PC-9 (cell line): ENCODE measurements at places on chromosomes 5 and 9. TPM values are rescaled to one million over a fixed set of nuclear protein-coding genes. Genes with fewer than 3 reads are reported as not detected.
A peak's percentile ranks its signal among the peaks of the same experiment; 100 is the strongest.

DNA sequence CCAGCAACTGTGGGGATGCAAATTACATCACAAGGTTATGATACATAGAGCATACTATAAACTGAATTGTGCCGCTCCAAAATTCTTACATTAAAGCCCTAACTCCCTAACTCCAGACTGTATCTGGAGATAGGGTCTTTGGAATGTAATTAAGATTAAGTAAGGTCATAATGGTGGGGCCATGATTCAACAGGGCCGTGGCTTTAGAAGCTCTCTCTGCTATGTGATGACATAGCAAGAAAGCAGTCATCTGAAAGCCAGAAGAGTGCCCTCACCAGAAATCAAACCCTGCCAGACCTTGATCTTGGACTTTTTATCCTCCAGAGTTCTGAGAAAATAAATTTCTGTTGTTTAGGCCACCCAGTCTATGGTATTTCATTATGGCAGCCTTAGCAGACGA lies 123.9 kb downstream of the FBXL17 start:
- no peak for DNase-seq

Gene ABO
- total RNA-seq: 0.96 and 1.2 TPM in 2 replicates

GRCh38 chr5:168826246-168826725 lies 247.1 kb upstream of the PANK3 start:
- no peak for DNase-seq

- DNase-seq: no peak
These were observed 1.8 kb downstream of the SLC35D2 start for GRCh38 chr9:96381696-96382095.

DNA sequence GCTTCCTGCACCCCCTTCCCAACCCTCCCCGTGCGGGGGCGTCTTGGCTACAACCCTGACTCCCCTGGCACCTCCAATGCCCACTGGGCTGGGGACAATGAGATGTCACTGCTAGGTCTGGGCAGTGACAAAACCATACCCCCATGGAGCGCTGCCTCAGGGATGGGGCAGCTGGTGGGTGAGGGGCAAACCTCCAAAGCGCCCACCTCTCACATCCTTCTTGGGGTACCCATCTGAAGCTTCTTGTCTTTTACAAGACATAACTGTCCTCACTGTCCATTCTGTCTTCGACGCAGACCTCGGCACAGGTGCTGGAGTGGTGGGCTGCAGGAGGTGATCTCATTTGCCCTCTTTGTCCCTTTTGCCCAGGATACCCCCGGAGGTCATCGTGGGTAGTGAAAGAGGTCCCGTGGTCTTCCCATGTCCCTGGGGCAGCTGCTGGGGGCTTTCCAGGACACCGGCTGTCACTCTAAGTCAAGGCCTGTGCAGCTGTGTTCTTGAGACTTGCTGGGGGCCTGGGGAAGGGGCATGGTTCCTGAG lies 27.8 kb upstream of the CSF1R start:
- no peak for DNase-seq

DNA sequence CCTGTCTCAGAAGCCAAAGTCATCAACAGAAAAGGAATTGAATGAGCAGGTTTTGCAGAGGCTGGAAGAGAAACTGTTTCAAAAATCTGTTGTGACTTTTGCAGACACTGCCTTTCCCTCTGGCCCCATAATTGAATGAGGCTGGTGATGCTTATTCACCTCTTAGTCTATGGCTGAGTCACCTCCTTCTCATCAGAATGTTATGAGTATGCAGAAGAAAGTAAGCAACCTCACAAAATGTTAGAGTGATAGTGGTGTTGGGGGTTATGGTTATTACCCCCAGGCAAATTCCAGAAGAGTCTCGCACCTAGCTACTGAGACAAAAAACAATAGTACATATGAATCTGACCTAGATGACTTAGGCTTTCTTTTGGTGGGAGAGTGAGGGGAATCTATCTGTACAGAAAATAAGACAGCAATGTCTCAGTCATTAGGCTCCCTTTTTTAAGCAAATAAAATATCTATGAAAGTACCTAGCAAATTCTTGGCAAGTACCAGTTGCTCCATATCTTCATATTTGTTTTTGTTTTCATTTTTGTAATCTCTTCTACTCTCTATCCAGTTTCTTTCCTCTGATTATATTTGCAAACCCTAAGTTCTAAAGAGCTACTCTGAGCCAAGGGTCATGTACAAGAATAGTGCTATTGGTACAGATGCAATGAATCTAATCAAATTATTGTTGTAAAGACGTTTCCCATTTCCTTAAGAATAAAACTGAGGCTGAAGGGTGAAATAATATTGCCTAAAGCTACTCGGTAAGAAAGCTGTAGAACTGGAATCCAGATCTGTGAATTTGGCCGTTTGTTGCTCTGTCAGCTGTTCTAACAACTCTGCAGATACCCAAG lies 498.1 kb upstream of the TNC start:
- peak; percentile 59 for DNase-seq

DNA sequence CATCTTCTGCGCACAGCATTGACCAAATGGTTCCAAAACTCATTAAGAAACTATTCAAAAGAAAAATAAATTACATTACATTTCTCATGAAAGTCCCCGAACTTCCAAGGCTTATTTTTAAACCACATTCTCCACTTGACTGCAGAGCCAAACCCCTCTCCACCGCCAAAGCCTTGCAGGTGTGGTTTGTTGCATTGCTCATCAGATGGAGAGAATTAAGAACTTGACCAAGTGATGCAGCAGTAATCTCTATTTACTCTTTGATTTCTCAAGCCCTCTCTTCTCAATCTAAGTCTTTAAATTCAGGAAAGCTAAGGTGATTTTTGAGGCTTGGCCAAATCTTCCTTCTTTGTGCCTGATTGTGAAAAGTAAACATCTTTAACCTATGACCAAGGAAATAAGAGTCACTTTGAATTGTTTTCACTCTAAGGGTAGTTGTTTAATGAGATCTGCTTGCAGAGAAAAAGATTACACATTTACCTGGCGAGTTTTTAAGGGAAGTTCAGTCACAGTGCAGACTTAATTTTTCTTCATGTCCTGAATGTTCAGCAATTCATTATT lies 290.5 kb upstream of the ITGA1 start:
- peak; percentile 82 for DNase-seq

- DNase-seq: no peak
These were observed 11.0 kb downstream of the NELFB start for GRCh38 chr9:137266162-137266527.

DNA sequence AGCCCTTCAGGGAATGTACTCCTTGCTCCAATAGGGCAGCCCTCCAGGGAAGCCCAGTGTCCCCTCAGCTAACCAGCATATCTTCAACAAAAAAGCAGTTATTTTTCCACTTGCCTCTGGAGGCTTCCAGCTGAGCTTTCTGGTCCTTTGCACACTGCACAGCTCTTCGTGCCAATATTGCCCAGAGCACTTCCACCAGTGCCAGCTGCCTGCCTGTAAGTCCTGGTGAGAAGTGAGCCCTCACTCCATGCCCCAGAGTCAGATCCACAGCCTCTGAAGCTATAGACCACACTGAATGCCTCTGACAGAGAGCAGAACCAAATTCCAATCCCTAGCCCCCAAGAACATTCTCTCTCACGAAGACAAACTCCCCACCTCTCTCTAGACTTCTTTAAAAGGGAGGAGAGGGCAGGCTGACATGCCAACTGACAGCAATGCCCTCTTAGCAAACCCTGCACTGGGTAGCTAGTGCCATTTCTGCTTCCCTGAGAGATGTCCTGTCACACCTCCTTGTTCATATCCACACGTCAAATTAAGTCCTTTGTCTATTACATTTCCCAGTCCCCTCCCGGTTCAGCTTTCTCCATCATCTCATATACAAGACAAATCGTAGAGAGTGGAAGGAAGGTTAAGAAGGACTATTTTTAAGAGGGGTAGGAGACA lies 12.7 kb upstream of the HEXB start:
- no peak for DNase-seq

DNA sequence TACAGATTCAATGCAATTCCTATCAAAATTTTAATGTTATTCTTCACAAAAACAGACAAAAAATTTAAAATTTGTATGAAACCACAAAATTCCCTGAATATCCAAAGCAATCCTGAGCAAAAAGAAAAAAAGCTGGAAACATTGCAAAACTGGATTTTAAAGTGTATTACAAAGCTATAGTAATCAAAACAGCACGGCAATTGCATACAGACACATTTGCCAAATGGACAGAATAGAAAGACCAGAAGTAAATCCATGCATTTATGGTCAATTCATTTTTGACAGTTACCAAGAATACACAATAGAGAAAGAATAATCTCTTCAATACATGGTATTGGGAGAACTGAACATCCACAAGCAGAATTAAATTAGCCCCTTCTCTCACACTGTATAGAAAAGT lies 110.5 kb downstream of the TMEM232 start:
- no peak for DNase-seq

Gene EFNA5
- total RNA-seq: 38.0 and 42.7 TPM in 2 replicates

Gene SLIT3
- not detected in 2 replicates for total RNA-seq

DNA sequence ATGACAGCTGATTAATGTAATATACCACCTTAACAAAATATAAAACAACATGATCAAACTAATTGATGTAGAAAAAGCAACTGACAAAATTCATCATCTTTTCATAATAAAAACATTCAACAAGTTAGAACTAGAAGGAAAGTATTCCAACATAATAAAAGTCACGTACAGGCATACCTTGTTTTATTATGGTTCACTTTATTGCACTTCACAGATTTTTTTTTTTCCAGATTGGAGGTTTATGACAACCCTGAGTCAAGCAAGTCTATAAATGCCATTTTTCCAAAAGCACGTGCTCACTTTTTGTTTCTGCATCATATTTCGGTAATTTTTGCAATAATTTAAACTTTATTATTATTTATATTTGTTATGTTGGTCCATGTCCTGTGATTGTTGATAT lies 1120.3 kb downstream of the PTPRD start:
- DNase-seq: no peak

DNA sequence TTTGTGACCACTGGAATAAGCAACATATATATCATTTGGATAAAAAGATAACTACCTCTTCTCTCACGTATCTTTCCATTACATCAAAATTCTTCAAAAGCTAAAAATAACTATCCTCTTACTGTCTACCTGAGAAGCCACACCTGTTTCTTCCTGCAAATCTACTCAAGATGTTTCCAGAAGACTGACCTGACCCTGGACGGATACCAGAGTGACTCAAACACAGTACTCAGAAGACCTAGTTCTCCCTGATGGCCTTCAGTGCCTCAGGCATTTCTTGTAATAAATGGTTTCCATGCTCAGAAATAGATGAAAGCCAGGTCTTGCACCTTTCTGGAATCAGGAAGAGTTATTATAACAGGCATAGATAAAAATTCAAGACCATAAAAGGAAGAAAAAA lies 245.9 kb upstream of the PIK3R1 start:
- DNase-seq: peak; percentile 51

Gene PIP5KL1
- total RNA-seq: 21.9 and 22.5 TPM in 2 replicates
